Stimulated activated CD4-positive, alpha-beta T cell treated with anti-CD3 and anti-CD28 coated beads, Interleukin-2, amount 100 ng/mL, for 24 hours (primary cell): ENCODE measurements at places on chromosomes 2 and 18.

DNA sequence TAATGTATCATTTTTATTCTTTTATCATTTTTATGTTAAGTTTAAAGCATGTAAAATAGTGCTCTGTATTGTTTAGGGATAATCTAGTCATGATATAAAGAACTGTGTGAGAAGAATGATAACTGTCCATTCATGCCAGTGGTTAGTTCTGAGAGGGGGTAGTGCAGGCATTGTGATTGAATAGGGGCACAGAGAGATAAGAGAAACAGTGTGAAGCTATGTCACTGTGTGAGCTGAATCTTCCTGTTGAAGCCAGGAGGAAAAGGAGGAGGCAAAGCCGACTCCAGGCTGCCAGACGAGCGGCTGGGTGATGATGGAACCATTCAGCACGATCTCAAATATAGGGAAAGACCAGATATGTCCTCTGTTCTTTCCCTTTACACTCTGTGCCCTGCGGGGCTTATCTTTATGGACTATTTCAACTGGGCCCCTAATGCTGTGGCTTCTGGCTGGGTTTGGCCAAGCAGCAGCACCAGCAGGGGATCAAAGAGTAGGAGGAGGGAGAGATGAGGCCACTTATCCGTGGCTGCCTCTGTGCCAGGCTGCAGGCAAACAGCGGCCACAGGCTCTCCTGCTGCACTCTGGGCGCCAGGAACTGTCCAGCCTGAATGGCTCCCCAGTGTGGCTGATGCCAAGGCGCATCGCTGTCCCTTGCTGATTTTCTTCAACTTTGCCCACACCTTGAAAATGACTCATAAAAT, 128.0 kb downstream of the SPP2 start:
- DNase-seq, result no peak

DNA sequence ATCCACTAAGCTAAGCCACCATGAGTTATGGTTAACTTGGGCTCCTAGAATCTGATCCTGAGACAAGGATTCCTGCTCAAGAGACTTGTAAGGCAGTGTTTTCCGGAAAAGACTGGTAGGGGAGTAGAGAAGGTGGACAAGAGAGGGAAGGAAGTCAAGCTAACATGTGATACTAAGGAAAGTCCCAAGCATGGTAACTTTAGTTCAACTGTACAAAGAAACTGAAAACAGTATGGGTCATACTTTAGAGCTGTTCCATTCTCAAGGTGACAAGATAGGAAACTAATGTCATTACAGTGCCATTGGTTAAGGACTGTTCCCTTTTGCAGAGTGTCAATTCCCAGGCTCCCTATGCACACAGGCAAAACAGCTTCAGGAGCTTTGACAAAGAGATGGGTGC, 5.8 kb downstream of the MYO5B start:
- no peak for DNase-seq

GRCh38 chr2:223222397-223222796, 170.4 kb downstream of the KCNE4 start:
- no peak for DNase-seq

DNA sequence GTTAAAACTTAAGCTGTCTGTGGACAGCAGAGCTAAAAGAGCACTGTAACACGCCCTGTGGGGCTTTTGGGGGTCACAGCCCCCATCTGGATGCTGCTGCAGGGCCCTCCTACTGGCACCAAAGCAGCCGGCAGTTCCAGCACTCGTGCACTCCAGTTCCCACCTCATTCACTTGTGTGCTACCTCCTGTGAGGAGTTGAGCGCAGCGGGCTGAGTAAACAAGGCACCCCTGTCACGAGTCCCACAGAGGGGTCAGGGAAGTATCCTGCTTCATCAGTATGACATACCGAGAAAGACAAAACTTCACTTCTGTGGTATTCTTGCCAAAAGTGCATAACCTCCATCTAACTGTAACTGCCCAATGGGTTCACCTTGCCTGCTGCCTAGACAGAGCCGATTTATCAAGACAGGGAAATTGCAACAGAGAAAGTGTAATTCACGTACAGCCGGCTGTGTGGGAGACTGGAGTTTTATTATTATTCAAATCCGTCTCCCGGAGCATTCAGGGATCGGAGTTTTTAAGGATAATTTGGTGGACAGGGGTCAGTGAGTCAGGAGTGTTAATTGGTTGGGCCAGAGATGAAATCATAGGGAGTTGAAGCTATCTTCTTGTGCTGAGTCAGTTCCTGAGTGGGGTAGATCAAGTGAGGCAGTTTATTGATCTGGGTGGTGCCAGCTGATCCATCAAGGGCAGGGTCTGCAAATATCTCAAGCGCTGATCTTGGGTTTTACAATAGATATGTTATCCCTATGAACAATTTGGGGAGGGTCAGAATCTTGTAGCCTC, 41.6 kb downstream of the TMEM17 start:
- no peak for DNase-seq

GRCh38 chr2:98180456-98180855, 93.5 kb downstream of the VWA3B start:
- DNase-seq, result no peak

GRCh38 chr18:36365836-36366775, 68.6 kb downstream of the FHOD3 start:
- DNase-seq, result no peak

GRCh38 chr18:24462838-24463775, 2.7 kb downstream of the HRH4 start:
- no peak for DNase-seq

DNA sequence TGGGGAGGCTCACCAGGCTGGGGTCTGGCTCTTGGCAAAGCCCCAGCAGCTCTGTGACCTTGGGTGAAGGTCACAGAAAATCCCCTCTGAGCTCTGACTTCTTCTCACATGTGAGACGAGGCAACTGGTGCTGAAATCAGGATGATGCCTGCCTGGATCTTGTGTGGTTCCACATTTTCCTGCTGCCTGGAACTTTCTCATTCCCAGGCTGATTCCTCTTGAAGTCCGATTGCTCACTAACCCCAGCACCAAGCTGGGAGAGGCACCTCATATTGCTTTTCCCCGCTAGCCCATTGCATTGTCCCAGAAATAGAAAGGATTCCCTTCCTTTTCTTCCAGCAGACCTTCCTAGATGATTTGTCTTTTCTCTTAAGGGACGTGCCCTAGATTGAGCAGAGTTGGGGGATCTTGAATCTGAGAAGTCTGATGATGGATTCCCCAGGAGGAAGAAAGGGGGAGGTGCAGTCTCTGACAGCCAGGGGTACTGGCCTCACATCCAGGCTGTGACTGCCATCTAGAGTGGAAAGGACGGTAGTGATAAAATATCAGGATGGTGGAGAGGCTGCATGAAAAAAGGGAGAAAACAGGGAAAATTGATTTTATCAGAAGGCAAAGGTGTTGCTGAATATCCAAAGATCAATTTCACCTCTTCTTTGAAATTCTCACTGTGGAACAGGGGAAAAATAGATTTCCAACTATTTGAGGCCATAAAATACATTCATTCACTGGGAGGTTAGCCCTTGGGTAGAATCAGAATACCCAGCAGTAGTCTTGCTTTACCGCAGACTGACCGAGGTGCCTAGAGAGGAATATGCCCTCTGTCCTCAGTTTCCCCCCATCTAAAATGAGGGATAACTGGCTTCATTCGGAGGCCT, 96.3 kb downstream of the FAM210A start:
- peak; percentile 50 for DNase-seq

GRCh38 chr2:75256485-75256884, 57.2 kb upstream of the TACR1 start:
- no peak for DNase-seq

GRCh38 chr2:24276349-24276899, 83.9 kb downstream of the ITSN2 start:
- no peak for DNase-seq

- DNase-seq, result no peak
Observed at GRCh38 chr2:40244251-40244650, 207.6 kb downstream of the SLC8A1 start.

- no peak for DNase-seq
Observed at GRCh38 chr18:41499345-41499744, 455.7 kb upstream of the PIK3C3 start.

DNA sequence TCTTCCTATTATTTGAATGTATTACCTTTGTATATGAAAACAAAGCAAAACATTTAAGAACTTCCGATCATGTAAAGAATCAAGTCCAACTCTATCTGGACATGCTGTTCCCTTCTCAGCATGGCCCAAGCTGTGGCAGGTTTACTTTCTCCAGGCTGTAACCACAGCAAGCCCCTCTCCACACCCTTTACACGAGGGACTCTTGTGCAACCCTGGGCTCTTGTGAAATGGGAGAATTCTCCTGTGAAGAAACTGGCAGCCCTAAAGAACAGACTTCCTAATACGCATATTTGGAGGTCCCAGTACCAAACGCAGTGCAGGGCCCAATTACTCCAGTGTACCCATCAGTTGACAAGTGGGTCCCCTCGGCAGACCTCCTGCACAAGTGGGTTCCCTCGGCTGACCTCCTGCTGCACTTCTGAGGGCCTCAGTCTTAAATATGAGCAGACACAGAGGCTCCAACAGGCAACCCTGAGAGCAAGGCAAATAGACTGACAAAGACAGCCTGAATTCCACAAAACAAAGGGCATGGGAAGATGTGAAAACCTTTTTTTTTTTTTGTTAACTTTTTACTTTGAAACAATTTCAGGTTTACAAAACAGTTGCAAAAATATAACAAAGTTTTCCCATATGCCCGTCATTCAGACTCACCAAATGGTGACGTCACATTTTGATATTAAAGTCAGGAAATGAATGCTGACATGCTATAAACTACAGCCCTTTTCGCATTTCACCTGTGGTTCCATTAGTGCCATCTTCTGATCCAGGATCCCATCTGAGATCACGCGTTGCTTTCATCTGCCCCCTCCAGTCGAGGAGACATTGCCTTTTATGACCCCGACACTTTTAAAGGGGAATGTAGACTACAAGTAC, 78.2 kb downstream of the FBXO15 start:
- DNase-seq, result no peak

- no peak for DNase-seq
Observed at GRCh38 chr2:187532333-187533120, 21.7 kb downstream of the TFPI start.

- DNase-seq, result no peak
Observed at GRCh38 chr2:121694398-121695170, 42.1 kb downstream of the NIFK start.
